ENCODE measurements at places on chromosomes 4 and X.

- no peak for DNase-seq
Observed at GRCh38 chr4:123638834-123639233, 242.2 kb downstream of the SPRY1 start.

- no peak for DNase-seq
Observed at GRCh38 chrX:54748626-54749025, 49.4 kb downstream of the ITIH6 start.

DNA sequence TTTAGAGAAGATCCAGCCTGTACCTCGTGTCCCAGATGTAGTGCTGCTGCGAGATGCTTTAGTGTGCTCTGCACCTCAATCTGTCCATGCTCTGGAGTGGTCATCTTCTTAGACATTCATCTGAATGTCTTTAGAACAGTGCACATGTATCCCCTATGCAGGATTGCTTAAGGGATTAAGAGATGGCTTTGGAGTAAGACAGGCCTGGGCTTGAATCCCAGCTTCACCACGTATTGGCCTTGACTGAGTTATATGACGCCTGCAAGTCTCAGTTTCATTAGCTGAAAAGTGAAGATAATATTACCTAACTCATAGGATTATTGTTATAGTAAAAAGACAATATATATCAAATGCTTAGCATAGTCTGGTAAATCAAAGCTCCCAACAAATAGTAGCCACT lies 98.3 kb downstream of the NFKB1 start:
- DNase-seq: peak; percentile 30

GRCh38 chr4:30630431-30630830 lies 89.7 kb upstream of the PCDH7 start:
- no peak for DNase-seq

- DNase-seq: no peak
Observed at GRCh38 chrX:118239178-118239870, 106.6 kb upstream of the WDR44 start.

DNA sequence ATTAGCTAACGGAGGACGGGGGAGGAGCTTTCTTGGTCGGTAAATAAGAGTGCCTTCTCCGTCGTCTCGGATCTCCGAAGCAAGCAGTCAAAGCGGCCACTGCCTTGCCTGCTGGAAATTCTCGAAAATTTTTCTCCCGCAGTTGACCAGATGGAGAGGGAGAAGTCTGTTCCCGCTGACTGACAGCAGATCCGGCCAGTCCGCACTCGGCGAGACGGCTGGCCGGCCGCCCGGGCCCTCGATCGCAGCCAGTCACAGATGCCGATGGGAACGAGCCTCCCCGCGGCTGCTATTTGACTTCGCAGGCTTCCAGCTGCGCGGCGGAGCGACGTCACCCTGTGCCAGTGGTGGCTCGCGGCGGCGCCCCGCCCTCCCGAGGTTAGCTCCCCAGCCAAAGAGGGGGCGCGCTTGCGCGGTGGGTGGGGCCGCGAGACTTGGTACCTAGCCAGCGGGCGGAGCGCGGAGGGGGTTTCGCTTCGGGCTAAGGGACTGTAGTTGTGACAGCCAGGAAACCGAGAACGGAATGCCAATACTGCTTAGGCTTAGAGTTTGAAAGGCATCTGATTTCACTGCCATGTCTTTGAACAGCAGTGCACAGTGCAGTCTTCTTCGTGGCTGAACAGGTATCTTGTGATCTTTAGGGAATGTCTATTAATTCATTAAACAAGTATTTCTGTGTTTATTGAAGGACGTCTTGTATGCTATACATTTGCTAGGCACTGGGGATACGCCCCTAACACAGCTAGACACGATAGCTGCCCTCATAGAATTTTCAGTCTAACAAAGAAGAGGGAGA lies at the start of gene PPM1K:
Gene PPM1K (minus strand): TSS at position 123 of the 796 bp plus-strand sequence. CDS start 5,978 bp downstream, outside the sequence.
- DNase-seq: peak; percentile 97

DNA sequence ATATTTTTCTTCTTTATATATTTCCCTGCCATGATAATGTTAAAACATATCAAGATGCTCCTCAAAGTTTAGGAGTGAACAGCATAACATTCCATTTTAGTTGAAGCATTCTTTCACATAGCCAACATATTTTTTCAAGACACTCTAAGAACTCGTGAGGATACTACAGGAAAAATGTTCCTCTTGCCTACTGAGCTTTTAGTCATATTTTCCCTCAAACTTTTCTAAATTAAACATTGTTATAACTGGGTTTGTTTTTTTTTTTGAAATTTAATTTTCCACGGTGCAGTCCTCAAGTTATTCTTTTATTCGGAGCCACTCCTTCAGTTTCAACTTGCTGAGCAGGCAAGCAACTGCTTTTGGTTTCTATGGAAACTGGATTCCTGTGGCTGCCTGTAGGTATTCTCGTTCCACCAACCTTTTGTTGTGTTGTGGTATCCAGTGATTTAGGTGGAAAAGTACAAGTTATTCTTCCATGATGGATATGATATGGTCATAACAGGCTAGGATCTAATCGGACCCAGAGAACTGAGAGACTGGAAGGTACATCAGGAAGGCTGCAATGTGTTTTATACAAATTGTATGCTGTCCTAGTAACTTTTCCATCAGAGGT lies 248.0 kb downstream of the TRIML1 start:
- DNase-seq: peak; percentile 19

GRCh38 chr4:124409044-124409443 lies 303.5 kb downstream of the ANKRD50 start:
- no peak for DNase-seq

DNA sequence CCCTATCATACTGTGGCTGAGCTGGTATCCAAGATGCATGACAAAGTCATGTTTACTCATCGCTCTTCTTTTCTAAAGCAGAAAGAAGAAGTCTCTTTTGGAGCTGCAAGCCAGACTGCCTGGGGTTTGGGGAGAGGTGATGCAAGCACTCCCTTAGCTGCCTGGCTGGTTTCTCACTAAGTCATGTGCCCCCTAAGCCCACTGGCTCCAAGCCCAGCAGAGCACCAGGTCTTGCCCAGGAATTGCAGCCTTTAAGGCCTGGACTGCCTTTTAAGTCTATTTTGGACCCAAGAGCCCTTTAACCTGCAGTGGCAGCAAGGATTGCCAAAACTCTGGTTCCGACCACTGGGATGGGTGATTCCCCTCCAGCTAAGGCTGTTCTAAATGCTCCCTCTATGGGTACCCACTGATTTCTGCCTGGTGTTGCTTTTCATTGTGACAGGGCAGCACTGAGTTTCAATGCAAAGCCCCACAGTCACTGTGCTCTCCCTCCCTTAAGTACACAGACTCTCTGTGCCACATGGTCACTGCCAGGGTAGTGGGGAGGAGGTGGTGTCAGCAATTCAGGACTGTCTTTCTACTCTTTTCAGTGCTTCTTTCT lies 548.6 kb downstream of the TLL1 start:
- peak; percentile 48 for DNase-seq

GRCh38 chr4:108324450-108324849 lies 155.7 kb upstream of the LEF1 start:
- no peak for DNase-seq

GRCh38 chr4:41989994-41990364 lies 351 bp upstream of the SLC30A9 start:
- DNase-seq: no peak

DNA sequence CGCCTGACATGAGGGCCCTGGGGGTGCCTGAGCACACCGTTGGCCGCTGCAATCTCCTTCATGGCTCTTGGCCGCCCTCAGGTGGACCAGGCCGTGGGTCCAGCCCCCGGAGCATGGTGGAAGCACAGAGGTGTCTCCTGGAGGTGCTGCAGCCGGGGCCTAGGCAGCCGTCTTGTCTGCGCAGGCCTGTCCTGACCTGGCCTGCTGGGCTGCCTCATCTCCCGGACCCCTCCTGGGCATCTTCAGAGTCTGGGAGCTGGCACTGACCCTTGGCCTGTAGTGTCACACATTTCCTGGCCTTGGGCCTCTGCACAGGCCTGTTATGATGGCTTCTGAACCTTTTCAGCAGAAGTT lies 20.9 kb downstream of the UVSSA start:
- DNase-seq: no peak

DNA sequence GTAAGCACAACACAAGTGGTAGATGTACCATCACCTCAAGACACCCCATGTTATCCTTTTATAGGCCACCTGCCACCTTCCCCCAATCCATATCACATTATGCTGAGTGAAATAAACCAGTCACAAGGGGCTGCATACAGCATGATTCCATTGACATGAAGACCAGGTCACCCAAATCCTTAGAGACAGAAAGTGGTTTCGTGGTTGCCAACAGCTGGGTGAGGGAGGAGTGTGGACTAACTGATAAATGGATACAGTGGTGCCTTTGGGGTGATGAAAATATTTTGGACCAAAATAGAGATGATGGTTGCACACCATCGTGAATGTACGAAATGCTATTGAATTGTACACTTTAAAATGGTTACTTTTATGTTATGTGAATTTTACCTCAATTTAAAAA lies 65.7 kb upstream of the DMD start:
- no peak for DNase-seq

- no peak for DNase-seq
Observed at GRCh38 chr4:151567056-151567455, 158.1 kb downstream of the FHIP1A start.

DNA sequence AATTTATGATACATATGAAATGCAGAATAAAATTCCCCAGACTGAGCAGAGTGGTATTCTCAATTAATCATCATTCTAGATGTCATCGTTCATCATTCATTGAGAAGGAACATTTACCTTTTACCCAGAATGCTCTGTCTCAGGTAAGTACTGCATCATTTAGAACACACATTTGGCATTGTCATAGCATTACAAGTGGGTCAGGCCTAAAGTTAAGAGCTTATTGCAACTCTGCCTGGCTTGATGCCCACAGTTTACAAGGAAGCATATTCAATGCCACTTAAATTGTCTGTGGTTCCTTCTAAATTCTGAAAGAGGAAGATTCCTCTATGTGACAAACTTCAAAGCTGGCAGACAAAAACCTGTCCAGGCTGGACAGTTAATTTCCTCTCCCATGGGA lies 87.3 kb downstream of the CAMK2D start:
- peak; percentile 19 for DNase-seq

DNA sequence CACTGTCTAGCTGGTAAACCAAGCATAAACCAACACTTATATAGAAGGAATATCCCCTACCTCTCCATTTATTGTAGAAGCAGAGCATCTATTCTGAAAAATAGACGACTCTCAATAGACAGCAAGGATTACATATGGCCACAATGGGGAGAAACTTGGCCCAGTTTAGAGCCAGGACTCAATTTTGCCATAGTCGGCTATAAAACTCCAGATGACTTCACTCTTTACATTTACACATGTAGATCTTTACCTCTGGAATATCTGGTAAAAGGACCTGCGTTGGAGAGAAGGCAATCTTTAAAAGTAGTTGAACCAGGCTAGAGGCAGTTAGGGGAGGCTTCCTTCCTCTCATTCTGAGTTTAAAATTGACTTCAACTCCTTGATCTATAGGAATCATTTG lies 77.3 kb downstream of the HMGB2 start:
- no peak for DNase-seq

- DNase-seq: no peak
Observed at GRCh38 chrX:103681443-103681842, 5.1 kb downstream of the MORF4L2 start.

DNA sequence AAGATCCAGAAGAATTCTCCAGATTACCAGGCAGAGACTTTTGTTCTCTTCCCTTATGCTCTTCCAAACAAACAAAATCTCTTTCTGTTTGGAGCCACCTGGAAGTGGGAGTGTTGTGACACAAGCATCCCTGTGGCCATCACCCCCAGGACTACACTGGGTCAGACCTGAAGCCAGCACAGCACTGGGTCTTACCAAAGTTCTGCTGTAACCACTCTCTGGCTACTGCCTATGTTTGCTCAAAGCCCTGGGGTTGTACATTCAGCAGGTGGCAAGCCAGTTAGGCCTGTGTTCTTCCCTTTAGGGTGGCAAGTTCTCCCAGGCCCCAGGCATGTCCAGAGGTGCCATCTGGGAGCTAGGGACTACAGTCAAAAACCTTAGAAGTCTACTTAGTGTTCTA lies 43.7 kb upstream of the MAOA start:
- DNase-seq: no peak

GRCh38 chrX:104205548-104205947 lies 39.3 kb downstream of the FAM199X start:
- no peak for DNase-seq

GRCh38 chr4:87838205-87838604 lies 5.4 kb downstream of the MEPE start:
- DNase-seq: no peak

DNA sequence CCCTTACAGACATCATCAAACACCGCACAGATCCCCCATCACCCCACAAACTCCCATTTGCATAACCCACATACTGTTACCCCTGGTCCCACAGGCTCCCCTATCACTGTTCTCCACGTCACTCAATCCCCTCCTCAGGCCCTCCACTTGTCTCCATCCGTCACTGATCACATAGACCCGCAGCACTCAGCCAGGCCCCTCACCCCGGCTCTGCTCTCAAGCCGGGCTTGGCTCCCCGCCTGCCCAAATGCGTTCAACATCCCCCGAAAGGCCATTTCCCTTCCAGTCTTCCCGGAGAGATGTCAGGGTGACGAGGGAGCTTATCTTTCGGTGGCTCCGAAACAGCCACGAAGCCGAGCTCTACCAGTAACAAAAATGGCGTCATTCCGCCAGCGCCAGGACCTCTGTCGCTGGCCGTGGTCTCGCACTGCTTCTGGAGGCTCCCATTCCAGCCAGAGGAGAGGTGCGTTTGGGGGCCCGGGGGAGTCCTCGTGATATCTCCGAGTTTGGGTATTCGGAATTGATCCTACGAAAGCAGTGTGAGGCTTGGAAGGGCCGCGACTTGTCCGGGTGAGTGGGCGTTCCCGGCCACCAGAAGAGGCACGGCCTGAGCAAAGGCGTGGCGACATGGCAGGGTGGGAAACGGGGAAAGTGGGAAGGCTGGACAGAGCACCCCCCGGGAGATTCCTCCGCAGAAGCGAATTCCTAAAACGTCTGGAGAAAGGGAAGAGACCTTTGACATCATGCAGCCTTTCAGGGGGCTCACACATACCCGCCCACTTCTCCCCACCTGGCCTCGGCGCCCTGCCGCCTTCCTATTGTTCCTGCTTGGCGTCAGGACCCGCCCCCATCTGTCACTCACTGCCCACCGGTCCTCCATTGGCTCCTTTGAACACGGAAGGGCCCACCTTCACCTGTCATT lies at the start of gene ZNF630:
Gene ZNF630 (minus strand): TSS at position 577 of the 922 bp plus-strand sequence. CDS start 4,754 bp downstream, outside the sequence.
- DNase-seq: no peak

DNA sequence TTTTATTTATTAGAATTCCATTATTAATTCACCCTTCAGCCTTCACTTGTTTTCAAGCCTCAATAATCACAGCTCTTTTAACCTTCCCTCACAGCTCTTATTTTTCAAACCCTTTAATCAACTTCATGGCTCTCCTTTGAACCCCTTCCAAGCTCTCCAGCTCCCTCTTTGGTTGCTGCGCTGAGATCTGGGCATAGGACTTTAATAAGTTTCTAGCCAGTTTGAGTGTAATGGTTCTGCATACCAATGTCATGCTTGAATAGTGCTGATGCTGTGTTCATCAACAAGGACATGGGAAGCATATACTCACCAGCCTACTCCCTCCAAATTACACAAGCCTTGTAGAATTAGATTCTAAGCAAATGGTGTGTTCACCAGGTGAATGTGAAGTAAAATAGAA lies 3.5 kb upstream of the RNF212 start:
- no peak for DNase-seq

- DNase-seq: no peak
Observed at GRCh38 chrX:32514986-32515385, 696.4 kb downstream of the DMD start.

All from MCF 10A (cell line).